ENCODE measurements at places on chromosomes 1 and 21. TPM values are rescaled to one million over a fixed set of nuclear protein-coding genes. Genes with fewer than 3 reads are reported as not detected.

Gene CDCA8
- polyA plus RNA-seq, result 0.54 TPM

- H3K27me3 ChIP-seq, result no peaks in the 10 kb centered on the region
- H3K27ac ChIP-seq, result no peak overlapping the region
- no peaks in the 10 kb centered on the region for H3K4me1 ChIP-seq
- H3K4me3 ChIP-seq, result no peak overlapping the region
Measured at GRCh38 chr1:196637606-196638005, 14.2 kb upstream of the CFH start.

DNA sequence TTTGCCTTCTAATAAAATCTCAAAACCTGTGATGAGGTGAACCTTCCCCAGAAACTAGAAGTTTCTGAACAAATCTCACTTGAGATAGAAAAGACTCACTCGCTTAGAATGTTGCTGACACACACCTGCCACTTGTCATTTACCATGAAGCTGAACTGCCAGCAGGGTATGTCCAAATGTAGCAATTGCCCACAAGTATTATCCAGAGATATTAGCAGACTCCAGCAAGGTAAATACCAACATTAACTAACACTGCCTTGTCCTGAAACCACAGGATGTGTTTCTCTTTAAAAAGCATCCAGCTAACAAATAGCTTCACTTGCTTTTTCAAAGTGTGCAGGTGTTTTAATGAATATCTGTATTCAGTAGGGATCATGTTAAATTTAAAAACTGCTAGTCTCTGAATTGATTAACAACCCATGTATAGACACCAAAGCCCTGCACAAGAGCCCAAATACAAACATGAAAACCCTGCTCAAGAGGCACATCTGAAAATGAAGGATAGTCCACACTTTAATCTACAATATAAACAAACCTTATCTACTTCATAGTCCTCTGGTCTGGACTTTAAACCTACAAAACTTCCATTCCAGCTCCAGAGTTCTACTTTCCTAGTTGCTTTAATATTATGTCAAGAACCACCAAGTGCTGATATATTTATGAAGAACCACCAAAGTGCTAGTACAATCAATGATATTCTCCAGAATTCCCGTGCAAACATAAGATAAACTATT, 19.3 kb downstream of the KRTAP8-1 start:
- no peak overlapping the region for H3K27ac ChIP-seq
- H3K27me3 ChIP-seq, result no peaks in the 10 kb centered on the region
- no peak for DNase-seq
- no peaks in the 10 kb centered on the region for H3K36me3 ChIP-seq
- no peak overlapping the region for H3K4me3 ChIP-seq

DNA sequence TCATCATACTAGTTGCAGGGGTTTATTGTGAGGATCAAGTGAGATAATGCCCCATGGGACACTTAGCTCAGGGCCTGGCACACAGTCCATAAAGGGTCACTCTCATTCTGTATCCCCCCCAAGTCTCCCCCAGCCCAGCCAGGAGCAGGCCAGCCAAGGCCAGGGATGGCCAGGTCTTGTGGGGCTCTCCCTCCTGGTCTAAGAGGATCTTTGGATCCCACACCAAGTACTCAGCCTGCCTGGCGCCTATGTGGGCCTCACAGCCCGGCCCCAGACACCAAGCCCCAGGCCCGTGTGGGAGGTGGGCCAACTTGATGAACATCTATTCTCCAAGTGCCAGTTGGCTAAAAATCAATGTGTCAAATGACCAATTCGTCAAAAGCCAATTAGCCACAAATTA, 117.8 kb downstream of the GLIS1 start:
- DNase-seq, result no peak
- H3K27me3 ChIP-seq, result no peaks in the 10 kb centered on the region
- H3K4me1 ChIP-seq, result no peaks in the 10 kb centered on the region
- H3K36me3 ChIP-seq, result no peaks in the 10 kb centered on the region

DNA sequence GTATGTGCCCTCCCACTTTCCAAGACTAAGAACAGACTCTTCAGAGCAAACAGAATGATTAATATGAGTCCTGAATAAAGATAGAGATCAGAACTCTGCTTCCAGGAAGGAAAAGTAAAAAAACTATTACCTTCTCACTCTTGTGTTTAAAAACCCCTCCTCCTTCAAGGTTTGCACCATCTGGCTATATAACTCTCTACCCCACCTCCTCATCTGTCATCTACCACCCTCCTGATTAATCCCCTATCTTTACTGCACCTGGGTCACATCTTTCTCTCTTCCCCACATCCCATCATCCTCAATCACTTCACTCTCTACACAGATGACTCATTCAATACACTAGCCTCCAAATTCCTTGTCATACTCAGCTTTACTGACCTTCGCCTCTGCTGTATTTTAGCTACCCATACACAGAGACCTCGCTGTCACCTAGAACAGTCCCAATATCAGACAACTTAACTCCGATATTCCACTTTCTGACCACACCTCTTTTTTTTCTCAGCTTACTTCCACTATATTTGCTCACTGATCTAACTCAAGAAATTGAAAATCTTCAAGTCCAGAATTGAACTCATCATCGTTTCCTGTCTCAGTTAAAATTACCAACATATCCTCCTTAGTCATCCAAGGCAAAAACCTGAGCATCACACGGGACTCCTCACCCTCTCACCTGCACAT, 3.7 kb downstream of the SCMH1 start:
- no peaks in the 10 kb centered on the region for H3K27me3 ChIP-seq
- DNase-seq, result peak; percentile 31
- peaks cover 49% of the 10 kb centered on the region for H3K4me1 ChIP-seq
- no peak overlapping the region for H3K4me3 ChIP-seq
- H3K36me3 ChIP-seq, result no peaks in the 10 kb centered on the region

Gene SUSD4
- 7.1 TPM for polyA plus RNA-seq

Gene SRM
- polyA plus RNA-seq, result 243 TPM

Gene LCE1D
- not detected for polyA plus RNA-seq

Gene SH2D2A
- 3.9 TPM for polyA plus RNA-seq

- H3K4me1 ChIP-seq, result peaks cover 12% of the 10 kb centered on the region
- H3K27ac ChIP-seq, result no peak overlapping the region
- DNase-seq, result no peak
- no peaks in the 10 kb centered on the region for H3K27me3 ChIP-seq
- no peaks in the 10 kb centered on the region for H3K36me3 ChIP-seq
- no peak overlapping the region for H3K4me3 ChIP-seq
Measured at GRCh38 chr1:116972674-116973030, 28.9 kb upstream of the CD101 start.

Gene PPM1J
- 1.7 TPM for polyA plus RNA-seq

DNA sequence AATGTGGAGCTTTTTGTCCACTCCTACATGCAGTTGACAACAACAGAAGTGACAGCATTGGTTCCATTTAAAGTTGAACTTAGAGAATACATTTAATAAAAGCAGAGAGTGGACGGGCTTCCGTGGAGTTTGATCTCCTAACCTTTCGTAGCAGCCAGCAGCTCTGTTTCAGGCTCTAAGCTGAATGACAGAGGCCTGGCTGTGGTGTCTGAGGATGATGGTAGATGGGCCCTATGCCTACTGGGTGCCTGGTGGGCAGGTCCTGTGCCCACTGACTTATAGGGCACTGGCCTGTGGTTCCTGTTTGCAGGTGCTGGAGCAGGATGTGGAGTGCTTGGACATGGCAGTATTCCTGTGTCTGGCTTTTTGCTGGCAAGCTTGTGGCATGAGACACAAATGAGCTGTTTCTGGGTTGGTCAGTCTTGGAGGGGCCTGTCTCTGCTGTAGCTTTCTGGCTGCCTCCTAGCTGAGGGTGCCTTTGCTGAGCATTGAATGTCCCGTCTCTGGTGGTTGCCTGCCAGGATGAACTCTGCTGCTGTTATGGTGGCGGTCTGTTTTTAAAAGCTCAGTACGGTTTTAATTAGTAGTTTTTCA, 54.6 kb downstream of the PRDM2 start:
- peaks cover 51% of the 10 kb centered on the region for H3K4me1 ChIP-seq
- DNase-seq, result no peak
- H3K36me3 ChIP-seq, result no peaks in the 10 kb centered on the region

Gene F13B
- not detected for polyA plus RNA-seq

Data from adrenal gland (tissue), 19 donors.